ENCODE measurements at places on chromosomes 1 and 21.

- DNase-seq = no peak
Observed at GRCh38 chr1:101444873-101445618, 208.2 kb downstream of the S1PR1 start.

DNA sequence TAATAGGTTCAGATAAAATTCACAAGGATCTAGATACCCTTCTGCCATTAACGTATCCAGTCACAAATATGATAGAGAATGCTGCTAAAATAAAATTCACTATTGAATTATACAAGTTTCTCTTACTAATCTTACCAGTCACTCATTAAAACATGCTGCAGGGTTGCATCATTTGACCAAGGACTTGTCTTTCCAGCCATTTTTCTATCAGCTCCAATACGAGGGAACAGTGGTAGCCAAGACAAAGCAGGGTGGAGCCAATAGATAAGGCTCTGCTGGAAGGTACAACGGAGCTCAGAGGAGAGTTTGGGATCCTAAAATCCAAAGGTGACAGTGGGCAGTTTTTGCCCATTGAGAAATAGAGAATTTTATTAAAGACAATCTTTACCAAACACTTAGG is 4.0 kb downstream of the DONSON start:
- DNase-seq = no peak

GRCh38 chr1:33341190-33341589 is 20.3 kb upstream of the A3GALT2 start:
- DNase-seq = no peak

- no peak for DNase-seq
Observed at GRCh38 chr1:68745011-68745410, 248.1 kb upstream of the DEPDC1 start.

DNA sequence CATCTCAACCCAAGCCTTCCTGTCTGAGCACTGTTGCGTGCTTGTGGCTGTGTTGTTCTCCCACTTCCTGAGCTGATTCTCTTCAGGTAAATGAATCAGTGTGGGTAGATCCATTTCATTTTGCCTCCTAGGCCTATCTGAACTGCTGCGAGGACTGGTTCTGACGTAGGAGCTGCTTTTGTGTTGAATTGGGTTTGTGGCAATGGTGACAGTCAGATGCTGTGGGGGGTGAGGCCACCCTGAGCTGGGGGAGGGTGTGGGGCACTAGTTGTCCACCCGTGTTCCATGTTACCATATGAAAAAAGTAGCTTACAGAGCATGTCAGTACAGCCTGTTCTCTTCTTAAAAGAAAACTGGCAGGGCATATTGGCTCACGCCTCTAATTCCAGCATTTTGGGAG is 81.5 kb downstream of the MRPS6 start:
- DNase-seq = no peak

DNA sequence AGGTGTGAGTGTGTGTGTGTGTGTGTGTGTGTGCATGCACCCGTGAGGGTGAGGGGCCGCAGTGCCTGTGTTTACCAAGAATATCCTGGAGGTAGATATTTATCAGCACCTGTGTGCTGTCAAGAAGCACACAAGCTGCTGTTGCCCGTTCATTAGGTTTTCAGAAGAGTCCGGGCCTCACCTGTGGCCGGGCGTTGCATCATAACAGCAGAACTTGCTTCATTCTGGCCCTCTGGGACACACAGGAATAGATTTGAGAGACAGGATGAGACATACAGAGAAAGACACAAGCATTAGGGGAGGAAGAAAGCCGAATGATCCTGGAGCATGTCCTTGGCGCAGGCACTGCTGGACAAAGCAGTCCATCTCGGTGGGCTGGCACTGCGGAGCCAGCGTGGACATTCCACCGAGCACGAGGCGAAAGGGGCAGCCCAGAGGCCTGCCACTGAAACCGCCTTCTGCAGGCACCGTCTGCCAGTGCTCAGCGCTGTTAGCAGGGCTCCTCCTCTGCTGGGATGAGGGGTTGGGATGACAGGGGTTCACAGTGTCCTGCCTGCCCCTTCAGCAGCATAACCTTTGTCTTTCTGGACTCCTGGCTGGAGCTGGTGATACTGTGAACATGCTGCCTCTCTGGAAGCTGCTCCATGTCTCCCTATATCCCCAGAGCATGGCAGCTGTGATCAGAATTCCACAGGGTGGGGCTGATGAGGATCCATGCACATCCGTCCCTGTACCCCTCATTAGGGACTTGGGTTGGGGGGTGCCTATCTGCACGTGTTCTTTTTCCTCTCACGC is 81.1 kb downstream of the PEX14 start:
- DNase-seq = no peak

DNA sequence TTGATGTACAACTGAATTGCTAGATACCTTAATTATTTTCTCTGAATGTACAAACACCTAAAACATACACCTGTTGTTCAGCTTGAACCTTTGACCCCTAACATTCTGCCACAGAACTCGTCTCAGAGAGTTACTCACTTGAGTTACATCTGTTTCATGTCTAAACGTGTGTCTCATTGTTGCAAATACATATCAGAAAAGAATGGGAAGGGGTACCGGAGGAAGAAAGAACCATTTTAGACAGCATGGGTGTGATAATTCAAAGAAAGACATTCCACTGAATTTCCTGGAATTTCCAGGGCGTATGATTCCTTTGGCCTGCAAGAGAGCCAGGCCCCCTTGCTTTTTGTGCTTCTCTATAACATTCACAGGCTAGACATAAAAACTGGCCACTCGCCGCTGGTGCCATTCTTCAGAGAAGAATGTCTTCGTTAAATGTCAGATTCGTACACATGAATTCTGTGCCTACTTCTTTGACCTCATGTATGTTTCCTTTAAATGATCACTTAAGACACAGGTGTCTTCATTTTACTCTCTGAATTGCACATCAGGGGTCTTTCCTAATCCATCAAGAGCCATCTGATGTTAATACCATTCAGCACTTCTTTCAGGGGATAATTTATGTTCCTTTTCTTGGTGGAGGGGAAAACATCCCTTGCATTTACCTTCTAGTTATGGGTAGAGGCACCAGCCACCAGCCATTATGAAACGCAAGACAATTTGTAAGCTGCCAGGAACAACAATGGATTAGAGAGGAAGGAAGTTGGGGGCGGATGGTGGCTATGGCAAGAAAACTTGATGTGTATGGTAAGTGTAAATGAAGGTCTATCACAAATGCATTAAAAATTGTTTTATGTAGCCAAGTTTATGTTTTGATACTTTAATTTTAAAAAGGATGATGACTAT is 12.7 kb downstream of the ATF3 start:
- no peak for DNase-seq

DNA sequence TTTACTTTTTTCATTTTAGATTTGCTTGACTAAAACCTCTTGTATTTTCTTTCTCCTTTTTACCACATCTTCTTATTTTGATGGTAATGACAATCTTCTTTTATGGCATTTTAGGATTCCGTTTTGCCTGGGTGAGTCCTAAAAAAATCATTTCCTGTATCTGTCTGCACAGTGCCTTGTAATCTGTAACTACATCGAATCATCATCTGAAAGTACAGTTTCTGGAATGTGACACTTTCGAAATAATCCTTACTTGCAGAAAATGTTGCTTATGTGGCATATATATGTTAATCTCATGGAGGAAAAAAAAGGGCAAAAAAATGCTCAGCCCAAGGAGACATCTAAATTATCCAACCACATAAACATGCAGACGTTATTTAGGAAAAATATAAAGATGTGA is 29.0 kb downstream of the GREM2 start:
- no peak for DNase-seq

GRCh38 chr1:6094801-6095505 is 49.3 kb downstream of the KCNAB2 start:
- DNase-seq = no peak

- no peak for DNase-seq
Observed at GRCh38 chr1:218447010-218447689, 102.0 kb downstream of the TGFB2 start.

All from caudate nucleus (tissue), 63 donors.